ENCODE measurements at places on chromosomes 4 and X. TPM values are rescaled to one million over a fixed set of nuclear protein-coding genes. Genes with fewer than 3 reads are reported as not detected.

TSPAN7 gene
- 0.39 TPM for polyA plus RNA-seq

GRCh38 chr4:89894649-89895550, at the start of gene MMRN1:
Gene MMRN1, plus strand, starts transcription at chr4:89894854. Its CDS starts 118 bp downstream, at chr4:89894972.
- H3K4me1 ChIP-seq = no peaks in the 10 kb centered on the region
- H3K36me3 ChIP-seq = no peaks in the 10 kb centered on the region
- no peak for DNase-seq
- H3K4me3 ChIP-seq = no peak within 1 kb of the TSS

- no peak overlapping the region for H3K4me3 ChIP-seq
- H3K36me3 ChIP-seq = no peaks in the 10 kb centered on the region
- no peak overlapping the region for H3K27ac ChIP-seq
- H3K27me3 ChIP-seq = no peaks in the 10 kb centered on the region
- H3K4me1 ChIP-seq = no peaks in the 10 kb centered on the region
Measured at GRCh38 chrX:154717824-154718223, 33.1 kb downstream of the GAB3 start.

- H3K4me3 ChIP-seq = no peak overlapping the region
- H3K27me3 ChIP-seq = peaks cover 8% of the 10 kb centered on the region
- H3K4me1 ChIP-seq = no peaks in the 10 kb centered on the region
- no peaks in the 10 kb centered on the region for H3K36me3 ChIP-seq
- no peak for DNase-seq
Measured at GRCh38 chrX:103722505-103722904, 11.8 kb downstream of the TMEM31 start.

GRCh38 chr4:95255396-95256107, 293.2 kb downstream of the UNC5C start:
- no peak overlapping the region for H3K27ac ChIP-seq
- no peak overlapping the region for H3K4me3 ChIP-seq

DNA sequence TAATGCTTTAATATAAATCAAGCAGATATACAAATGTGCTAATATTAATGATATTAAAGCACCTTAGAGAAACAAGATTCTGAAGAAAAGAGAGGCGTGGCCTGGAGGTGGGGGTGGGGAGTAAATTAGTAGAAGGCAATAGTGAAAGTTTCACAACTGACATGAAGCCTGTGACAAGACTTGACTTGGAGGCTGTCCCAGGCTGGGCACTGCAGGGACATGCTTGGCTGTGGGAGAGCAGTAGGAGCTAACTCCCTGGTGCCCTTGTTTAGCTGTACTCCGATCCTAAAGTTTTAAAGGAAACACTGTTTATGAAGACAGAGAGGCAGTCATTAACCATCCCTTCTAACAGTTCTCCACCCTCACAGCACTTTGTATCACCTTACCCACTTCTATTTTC, 239.0 kb upstream of the MAB21L2 start:
- peaks cover 4% of the 10 kb centered on the region for H3K4me1 ChIP-seq
- H3K27me3 ChIP-seq = no peaks in the 10 kb centered on the region
- H3K27ac ChIP-seq = no peak overlapping the region
- no peak for DNase-seq
- H3K36me3 ChIP-seq = no peaks in the 10 kb centered on the region
- H3K4me3 ChIP-seq = no peak overlapping the region
